ENCODE measurements at places on chromosomes 2 and 18. TPM values are rescaled to one million over a fixed set of nuclear protein-coding genes. Genes with fewer than 3 reads are reported as not detected.

Gene UGT1A3
- not detected for polyA plus RNA-seq

GRCh38 chr2:135546436-135546835 is 15.2 kb downstream of the R3HDM1 start:
- DNase-seq, result no peak

Gene TUBB8B
- polyA plus RNA-seq, result not detected

- no peak for DNase-seq
Measured at GRCh38 chr2:20165677-20166509, 59.0 kb downstream of the SDC1 start.

Gene KCNS3
- polyA plus RNA-seq, result 5.5 TPM

DNA sequence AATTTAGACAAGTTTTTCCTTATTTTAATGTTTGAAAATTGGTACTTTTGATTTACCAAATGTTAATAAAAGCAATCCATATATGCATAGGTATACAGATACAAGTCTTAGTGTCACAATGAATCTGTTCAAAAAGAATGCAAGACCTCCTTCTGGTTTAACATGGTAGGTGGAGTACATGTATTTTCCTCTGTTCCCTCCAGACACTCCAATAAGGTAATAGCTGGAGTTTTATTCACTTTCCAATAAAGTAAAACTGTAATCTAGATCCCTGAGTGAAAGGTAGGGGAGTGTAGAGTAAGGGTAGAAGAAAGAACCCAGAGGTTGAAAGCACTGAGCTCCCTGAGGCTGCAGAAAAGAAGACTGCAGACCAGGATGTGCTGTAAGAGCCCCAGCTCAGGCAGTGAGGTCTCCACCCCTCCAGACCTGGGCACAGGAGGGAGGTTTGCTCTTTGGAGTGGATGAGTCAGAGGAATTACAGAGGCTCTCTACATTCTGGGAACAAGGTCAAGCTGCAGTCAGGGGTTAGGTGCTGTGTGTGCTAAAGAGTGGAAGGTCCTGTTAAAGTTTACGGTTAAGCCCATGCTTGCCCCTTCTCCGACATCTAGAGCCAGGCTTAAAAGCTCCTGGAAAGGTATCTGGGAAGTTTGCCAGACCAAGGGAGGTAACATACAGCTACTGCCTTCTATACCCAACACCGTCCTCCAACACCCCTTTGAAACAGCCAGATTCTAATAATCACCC is 27.6 kb upstream of the STAT1 start:
- DNase-seq, result no peak

- DNase-seq, result no peak
Measured at GRCh38 chr2:194723446-194723845, 933.6 kb upstream of the SLC39A10 start.
